ENCODE measurements at places on chromosomes 4 and X.

- DNase-seq = no peak
Measured at GRCh38 chr4:174362340-174362739, 78.6 kb downstream of the CEP44 start.

GRCh38 chrX:124023838-124024238, 62.3 kb downstream of the STAG2 start:
- no peak for DNase-seq

- no peak for DNase-seq
Measured at GRCh38 chr4:57132743-57133137, 22.6 kb upstream of the IGFBP7 start.

- no peak for DNase-seq
Measured at GRCh38 chr4:171742436-171742835, 70.8 kb upstream of the GALNTL6 start.

DNA sequence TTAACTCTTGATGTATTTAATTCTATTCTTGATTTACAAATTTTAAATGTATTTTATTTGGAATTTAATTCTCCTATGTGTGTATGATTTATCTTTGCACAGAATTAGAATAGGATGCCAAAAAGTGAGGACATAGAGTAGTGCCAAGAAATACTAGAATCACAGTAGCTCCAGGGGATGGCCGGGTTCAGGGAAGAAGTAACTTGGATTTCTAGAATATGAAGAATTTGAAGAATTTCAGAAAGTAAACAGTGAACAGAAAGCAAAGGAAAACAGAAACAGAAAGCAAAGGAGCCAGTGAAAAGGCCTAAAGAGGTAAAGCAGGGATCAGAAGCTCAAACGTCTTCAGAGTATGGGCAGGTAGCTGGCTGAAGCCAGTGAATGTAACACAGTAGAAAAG, 1187.6 kb downstream of the RPA4 start:
- DNase-seq = no peak

DNA sequence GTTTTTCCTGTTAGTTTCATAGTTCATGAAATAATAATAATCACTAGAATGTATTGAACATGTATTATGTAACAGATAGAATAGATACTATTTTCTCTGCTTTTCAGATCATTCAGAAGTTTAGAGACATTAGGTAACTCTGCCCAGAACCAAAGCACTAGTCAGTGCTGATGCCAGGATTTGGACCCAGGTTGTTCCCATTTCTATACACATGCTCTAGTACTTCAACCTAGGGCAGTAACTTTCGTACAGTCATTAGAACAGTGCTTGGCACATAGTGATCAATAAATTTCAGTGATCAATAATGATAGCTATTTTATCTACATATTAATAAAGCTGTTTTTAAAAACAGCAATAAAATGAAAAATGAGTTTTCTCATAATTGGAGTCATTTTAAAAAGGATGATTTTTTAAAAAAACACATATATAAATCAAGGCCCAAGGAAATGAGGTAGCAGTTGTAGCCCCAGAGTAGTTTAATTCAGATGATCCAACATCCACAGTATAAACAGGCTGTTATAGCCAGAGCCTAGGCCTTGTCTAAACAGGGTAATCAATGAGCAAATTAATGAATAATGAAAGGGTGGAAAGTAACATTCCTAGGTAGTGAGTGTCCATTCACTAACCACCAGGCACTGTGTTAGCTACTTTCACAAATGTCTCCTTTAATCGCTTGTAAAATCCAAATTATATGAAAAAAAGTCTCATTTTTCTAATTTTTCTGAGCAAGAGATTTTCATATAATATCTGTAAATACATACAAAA, 25.6 kb downstream of the TXK start:
- no peak for DNase-seq

- peak; percentile 81 for DNase-seq
Measured at GRCh38 chr4:102344520-102344953, 745 bp downstream of the SLC39A8 start.

DNA sequence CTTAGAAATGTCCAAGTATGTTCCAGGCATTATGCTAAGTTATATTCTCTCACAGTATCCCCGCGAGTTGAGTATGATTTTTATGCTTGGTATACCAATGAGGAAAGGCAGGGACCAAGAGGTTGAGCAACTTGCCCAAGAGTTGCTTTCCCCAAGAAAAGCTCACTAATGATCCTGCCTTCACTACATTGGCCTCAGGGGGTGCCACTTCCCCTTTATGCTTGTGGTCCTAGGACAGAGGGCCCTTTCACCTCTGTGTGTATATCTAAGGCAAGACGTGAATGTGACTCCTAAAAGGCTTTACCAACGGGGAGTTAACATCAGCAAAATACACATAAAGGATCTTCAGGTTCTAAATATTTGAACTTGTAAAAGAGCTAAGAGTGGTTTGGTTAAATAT, 164.4 kb upstream of the CPEB2 start:
- DNase-seq = no peak

- DNase-seq = no peak
Measured at GRCh38 chr4:114037988-114038387, 58.5 kb upstream of the ARSJ start.

DNA sequence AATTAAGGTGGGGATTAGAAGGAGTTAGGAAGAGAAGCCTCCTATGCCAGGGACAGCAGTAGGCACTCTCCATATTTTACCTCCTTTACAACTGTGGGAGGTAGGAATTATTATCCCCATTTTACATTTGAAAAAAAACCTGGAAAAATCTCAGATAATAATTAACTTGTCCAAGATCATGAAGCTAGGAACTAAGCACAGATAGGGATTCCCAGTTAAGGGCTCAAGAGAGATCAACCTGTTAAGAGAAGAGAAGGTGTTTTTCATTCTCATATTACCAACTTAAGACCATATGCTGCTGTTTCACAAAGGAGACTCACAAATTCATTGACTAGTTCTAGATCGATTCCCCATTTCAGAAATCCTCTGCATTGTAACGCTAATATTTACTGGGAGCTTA, 16.1 kb upstream of the FAM47E start:
- DNase-seq = no peak

- no peak for DNase-seq
Measured at GRCh38 chrX:42597481-42597880, 180.5 kb downstream of the PPP1R2C start.

GRCh38 chrX:80751456-80751855, 58.2 kb downstream of the BRWD3 start:
- DNase-seq = no peak

- no peak for DNase-seq
Measured at GRCh38 chr4:38768968-38769394, 13.8 kb downstream of the TLR10 start.

- peak; percentile 62 for DNase-seq
Measured at GRCh38 chr4:76377911-76378310, 43.0 kb downstream of the CCDC158 start.

DNA sequence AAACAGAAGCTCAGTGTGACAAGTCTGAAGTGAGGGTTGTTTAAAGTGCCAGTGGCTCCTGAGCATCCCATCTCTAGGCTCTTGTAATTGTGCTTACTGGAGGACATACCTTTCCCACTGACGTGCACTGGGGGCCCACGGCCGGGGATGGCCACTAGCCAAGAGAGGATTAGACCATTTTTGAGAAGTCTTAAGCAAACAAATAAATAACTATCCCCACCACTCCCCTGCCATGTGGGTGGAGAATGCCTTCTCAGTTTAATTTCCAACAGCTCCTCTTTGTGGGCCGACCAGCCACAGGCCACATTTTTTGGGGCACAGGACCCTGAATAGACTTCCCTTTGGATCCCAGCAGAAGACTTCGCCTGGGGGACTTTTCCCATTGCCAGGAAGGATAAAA, 125.0 kb upstream of the MSX1 start:
- no peak for DNase-seq

DNA sequence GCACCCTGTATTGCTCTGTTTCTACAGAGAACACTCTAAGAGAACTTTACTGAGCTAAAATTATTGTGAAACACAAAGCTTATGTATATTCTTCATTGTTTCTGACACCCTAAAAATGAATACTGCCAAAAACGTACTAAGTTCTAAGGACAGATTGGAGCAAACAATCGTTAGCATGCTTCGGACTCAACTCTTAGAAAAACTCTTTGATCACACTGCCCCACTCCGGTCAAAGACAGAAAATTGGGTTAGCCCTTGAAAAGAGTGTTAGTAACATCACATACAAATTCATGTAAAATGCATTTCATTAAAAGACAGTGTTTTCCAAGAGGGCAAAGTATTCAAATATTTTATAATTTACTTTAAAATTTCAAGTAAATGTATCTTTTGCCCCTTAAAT, 177.4 kb downstream of the DCHS2 start:
- no peak for DNase-seq

- no peak for DNase-seq
Measured at GRCh38 chr4:58209551-58209950, 1099.4 kb upstream of the IGFBP7 start.

DNA sequence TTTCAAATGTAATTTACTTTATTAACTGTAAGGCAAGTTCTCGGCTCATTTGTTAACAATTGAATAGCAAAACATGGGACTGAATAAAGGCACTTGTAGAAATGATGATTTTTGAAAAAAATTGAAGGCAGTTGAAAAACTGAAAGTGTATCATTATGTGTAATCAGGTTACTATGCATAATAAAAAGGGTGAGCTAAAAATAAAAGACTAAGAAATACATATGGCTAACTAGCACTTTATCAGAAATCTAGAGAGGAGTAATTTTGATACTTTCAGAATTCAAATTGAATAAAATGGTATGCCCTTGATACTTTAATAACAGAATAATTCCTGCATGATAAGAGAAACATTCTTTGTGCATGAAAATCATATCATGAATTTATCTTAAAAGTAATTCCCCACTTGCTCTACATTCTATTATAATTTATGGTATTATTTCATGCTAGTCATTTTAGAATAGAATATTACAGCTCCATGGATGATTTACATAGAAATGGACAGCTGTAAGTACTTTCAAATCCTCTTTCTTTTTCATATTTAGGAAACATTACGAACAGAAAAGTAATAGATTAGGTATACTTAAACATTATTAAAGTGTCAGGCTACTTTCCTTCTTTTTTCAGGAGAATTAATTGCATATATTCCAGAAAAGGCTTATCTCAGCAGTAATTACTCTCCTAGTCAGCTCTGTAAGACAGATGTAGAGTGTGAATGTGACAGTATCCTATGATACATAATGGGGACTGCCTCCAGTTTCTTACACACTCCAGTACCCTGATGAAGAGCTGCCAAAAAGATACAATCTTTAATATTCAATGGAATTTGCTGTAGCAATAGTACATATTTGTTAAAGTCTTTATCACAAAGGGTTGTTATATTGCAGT, 697.3 kb downstream of the CCSER1 start:
- no peak for DNase-seq

GRCh38 chr4:89410687-89411086, 103.1 kb upstream of the GPRIN3 start:
- no peak for DNase-seq

DNA sequence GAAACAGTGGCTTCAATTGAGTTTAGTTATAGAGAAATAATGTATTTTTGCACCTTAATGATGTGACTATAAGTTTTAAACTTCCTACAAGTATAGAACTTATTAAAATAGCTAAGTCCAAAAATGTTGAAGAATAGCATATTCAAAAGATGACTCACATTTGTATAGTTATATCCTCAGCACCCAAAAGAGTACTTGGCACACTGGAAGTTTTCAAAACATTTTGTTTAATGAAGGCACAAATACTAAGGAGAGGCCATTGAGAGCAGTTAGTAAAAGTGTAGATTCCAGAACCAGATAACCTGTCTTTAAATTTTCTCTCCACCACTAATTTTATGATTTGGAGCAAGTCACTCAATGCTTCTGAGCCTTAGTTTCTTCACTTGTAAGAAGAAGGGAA, 226.9 kb upstream of the MID1 start:
- DNase-seq = no peak
